ENCODE measurements at places on chromosomes 2 and 18.

GRCh38 chr2:11669454-11670291, at the start of gene NTSR2:
TSS of gene NTSR2 (minus strand) at chr2:11670195. CDS start at chr2:11670129, 66 bp downstream.
- DNase-seq, result no peak

DNA sequence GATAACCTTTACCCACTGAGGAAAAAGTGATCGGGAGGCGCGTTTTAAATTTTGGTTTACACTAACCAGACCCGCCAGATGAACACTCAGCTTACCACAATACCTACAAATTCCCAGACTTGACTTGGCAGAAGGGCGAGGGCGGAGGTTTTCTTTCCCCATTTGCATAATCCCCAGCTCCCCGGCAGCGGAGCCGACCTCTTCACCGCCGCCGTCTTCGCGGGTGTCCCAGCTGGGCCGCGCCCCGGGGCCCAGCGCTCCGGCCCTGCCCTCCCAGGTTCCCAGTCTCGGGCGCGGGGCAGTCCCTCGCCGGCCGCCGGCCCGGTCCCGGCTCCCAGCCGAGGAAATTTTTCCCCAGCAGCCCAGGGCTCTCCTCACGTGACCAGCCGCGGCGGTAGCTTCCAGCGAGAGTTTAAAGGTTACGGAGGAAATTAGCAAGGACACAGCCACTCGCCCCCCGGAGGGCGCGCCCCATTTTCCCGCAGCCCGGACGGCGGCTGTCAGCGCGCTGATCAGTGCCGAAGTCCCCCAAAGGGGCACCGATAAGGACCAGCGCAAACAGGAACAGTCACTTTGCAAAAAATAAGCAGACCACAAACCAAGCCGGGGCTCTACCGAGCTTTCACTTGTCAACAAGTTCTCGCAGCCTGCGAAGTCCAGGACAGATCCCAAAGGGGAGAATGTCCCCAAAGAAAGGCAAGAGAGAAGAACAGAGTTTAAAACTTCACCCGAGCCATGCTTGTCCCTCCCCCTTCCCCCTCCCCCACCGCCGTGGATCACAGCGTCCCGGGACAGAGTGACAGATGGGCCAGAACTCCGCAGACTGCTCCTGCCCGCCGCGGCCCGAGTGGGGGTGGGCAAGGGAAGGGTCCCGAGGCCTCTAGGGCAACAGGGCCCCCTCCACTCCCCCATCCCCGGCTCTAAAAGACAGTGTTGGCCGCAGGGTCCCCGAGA, 1.3 kb upstream of the PRKCE start:
- peak; percentile 73 for DNase-seq

- no peak for DNase-seq
Observed at GRCh38 chr2:175686002-175686401, 316.1 kb downstream of the LNPK start.

DNA sequence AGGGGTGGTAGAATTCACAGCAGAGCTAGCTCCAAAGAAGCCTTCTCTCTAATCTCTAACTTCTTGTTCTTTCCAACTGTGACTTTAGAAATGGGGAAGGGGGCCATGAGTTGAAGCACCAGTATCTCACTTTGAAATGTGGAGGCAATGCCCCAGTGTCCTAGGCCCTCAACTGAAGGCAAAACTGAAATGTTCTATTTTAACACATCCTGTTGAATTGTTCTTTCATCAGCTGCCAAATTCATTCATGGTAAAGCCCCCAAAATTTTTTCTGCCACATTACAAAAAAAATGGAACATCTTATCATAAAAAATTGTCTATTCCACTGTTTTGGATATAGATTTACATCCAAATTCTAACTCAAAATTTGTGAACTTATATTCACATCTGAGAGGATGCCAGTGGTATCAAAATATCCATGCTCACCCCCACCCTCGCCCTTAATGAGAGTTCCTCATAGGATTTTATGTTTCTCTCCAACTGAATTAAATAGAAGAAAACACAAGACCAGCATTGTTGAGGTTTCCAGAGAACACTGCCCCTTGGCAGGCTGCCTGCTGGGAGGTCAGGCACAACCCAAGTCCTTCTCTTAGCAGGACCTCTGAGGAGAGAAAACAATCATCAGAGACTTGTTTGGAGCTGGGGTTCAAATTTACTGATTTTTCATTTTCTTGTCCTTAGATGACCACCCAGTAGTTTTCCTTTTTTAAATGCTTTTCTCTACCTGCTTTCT, 147.4 kb upstream of the PGAP1 start:
- DNase-seq, result no peak

DNA sequence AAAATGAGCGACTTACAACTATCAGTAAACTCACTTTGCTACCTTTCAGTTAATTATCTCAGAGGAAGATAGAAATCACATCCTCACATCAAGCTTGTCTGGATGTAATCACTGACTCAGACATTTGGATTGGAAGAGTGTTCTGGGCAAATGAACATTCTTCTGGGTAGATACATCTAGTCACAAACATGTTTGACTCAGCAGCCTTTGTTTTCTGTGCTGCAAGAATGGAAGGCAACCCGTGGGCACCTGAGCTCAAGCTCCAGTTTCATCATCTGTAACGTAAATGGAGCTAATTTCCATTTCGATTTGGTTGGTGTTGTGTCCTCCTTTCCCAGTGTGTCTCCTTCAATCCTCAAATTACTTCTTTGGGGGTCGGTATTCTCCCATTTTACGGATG, 58.5 kb downstream of the ACAA2 start:
- DNase-seq, result no peak

GRCh38 chr2:213161759-213162515, 10.5 kb upstream of the IKZF2 start:
- no peak for DNase-seq

GRCh38 chr2:132837769-132838168, 167.8 kb upstream of the LYPD1 start:
- no peak for DNase-seq

GRCh38 chr2:153543635-153544071, 65.1 kb upstream of the RPRM start:
- no peak for DNase-seq

DNA sequence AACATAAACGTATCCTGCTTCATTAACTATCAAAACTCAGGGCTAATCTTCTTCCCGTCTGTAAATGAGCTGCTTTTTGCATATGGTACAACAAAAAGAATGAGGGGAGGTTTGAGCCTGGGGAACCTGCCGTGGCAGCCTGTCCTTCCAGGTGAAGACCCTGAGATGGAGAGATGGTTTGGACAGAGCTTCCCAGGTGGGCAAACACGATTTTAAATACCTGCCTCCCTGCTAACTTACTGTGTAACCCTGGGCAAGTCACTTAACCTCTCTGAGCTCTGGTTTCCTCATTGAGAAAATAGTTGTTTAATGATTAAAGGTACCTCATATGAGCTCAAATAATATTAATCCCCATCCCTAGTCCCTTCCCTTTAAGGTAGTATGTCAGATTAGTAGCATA, 9.0 kb downstream of the EMX1 start:
- DNase-seq, result no peak

DNA sequence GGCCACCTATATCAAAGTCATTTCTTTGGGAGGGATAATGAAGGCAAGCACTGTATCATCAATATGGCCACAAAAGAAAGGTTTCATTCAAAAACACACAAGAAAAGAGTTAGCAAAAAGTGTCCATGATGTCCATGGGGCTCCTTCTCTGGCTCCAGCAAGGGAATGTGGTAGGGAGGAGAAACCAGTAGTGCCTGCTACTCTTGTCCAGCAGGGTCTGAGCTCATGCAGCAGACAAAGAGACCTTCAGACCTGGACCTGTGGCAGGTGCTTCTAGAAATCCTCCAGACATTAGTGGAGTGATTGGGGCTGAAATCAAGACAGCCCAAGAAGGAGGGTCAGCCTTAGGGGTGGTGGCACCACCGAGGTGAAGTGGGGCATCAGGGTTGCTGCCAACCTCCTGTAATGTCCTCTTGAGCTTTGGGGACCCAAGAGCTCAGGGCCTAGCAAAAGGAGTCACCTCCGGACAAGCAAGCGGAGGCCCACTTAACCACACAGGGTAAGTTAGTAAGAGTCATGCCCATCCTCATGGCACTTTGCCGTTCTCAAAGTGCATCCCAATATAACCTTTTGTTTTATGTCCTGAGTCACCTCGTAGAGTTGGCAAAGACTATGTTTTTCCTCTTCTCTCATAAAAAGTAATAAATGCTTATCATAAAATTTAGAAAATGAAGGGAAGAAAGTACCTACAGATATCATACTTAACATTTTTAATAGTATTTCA, 112.6 kb upstream of the YPEL5 start:
- no peak for DNase-seq

DNA sequence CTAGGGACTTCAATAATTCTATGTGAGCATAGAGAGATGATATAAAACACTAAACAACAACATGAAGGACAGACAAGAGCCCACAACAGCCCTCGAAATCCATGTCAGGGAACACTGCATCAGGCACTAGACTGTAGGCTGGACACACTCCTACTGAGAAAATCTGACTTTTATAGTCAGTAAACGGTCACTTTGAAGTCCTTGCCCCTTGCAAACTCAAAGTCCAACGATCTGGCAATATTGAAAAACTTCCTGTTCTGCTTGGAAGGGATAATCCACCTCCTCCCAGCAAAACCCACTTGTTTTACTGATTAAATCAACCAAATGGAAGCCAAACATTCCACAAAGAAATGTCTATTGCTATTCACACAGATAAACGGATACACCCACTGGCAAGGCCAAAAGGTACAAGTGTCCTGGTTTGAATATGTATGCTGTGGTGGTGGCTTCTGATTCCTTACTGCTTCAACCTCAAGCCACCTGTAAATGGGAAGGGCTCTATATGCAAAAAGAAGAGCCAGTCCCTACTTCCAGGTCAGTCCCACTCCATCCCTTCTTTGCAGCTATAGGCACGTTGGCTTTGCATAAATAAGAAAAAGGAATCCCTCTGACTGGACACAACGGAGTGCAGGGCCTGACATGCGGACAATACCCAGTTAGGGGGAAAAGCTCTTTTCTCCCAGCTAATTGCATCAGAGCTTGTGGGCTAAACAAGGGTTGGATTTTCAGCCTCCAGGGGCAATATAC, 56.6 kb downstream of the STK39 start:
- no peak for DNase-seq

- DNase-seq, result no peak
Observed at GRCh38 chr18:76514573-76514972, 19.5 kb upstream of the ZNF516 start.

DNA sequence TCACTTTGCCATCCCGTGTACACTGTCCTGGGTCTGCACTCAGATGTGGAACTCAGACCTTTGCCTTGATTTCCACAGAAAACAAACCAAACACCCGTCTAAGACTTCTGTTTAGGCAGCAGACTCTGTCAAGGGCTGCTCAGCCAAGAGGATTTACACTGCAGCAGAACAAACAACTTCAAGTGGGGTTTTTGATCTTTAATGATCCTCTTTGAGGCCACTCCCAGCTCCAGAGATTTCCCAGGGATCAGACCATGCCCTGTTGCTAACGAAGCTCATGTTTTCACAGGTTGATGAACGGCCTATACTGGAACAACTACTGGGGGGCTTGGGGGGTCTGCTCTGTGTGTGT, 52.5 kb upstream of the LGALSL start:
- DNase-seq, result peak; percentile 58

DNA sequence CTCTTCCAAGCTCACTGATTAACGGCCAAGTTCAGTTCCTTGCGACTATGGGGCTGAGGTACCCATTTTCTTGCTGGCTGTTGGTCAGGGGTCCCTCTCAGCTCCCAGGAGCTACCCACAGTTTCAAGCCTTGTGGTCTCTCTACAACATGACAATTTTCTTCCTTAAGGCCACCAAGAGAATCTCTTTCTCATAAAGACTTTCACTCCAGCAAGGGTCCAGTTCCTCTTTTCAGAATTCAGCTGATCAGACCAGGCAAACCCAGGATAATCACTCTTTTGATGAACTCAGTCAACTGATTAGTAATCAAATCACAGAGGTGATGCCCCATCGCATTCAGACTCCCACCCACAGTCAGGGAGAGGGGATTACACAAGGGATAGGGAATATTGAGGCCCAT, 129.7 kb downstream of the IRS1 start:
- no peak for DNase-seq

DNA sequence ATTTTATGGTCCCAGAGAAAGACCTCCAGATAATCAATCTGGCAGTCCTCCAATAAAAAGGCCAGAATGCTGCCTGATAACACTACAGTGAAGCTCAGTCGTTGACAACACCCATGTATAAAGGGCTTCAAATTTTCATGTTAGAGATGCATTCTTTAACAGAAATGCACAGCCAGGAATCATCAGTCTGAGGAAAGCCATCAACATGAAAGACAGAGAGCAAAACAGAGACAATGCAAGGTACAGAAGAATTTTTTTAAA, 13.8 kb downstream of the BABAM2 start:
- no peak for DNase-seq

DNA sequence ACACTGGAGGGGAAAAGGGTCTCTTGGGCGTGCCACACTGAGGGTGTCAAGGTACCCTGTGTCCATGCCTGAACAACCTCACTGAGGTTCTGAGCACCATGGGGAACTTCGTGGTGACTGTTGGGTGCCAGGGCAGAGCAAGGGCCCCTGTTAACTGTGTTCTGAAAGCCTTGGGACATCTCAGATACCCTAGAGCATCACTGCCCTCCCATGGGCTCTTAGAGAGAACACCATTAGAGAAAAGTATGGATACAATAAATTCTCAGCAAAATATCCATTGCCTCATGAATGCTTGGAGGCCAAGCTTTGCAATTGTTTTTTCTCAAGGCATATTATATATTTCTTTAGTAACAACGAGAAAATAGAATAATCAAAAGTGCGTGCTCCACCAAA, 488.5 kb upstream of the NRP2 start:
- DNase-seq, result no peak
